NCI-H524 (cell line): ENCODE measurements at places on chromosomes 13 and 19.

- no peak for DNase-seq
These were observed 5.5 kb upstream of the MAMSTR start for GRCh38 chr19:48724796-48725753.

DNA sequence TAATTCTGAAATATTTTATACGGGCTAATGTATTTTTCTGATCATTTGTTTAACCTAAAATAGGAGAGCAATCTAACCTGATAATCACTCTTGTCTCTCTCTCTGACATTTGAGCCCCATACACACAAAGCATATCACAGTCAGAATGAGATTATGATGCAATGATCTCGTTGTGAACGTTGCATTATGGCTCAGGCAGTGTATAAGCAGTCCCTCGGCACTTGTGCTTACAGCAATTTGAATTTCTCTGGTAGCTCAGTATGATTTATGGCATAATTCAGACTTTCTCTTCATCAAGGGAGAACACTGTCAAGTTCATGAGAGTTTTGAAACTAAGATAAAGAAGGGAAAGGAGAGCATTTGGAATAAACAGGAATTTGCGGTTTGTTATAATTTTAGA is 256.1 kb downstream of the DACH1 start:
- DNase-seq: peak; percentile 73

GRCh38 chr19:41455936-41456335 is 13.0 kb downstream of the ERICH4 start:
- no peak for DNase-seq

- DNase-seq: no peak
These were observed 119.5 kb upstream of the MCF2L start for GRCh38 chr13:112849500-112849899.

GRCh38 chr13:26051657-26052311 is at the start of gene SHISA2:
Gene SHISA2, minus strand, starts transcription at chr13:26052016. Its CDS starts 1,041 bp downstream, at chr13:26050975.
- DNase-seq: peak; percentile 75

- DNase-seq: no peak
These were observed 11.6 kb downstream of the ZNF160 start for GRCh38 chr19:53091413-53092254.

GRCh38 chr13:44149821-44150220 is 223.8 kb upstream of the SERP2 start:
- no peak for DNase-seq

DNA sequence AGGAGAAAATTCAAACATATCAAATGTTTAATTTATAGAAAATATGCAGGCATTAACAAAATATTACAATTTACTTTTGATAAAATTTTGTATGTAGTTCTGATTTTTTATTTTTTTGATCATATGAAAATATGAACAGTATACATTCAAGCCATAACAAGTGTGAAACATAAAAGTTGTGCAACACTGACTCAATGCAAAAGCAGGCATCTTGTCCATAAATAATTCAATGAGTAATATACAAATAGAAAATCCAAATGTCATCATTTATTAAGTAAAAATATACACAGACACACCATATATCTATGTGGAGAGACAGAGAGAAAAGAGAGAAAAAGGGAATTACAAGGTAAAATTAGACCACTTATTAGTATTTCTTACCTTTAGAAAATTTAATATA is 1183.9 kb downstream of the SLITRK1 start:
- DNase-seq: no peak

DNA sequence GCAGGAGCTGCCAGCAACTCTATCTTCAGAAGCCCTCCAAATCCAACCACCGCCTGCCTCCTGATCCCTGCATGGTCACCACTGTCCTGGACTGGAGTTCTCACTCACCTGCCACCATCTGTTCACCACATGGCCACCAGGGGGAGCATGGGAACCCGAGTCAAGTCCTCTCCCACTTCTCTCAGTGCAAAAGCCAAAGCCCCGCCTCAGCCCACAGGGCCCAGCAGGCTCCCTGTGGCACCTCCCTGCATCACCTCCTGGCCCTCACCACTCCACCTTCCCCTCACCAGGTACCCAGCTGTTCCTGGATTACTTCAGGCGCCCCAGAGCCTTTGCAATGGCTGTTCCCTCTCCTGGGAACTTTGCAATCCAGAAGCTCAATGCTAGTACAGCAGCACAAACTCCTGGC is 5.3 kb downstream of the DHPS start:
- DNase-seq: peak; percentile 41

- no peak for DNase-seq
These were observed 5.2 kb upstream of the MLNR start for GRCh38 chr13:49214917-49215376.

GRCh38 chr19:48858984-48859710 is 9.3 kb downstream of the PLEKHA4 start:
- no peak for DNase-seq

DNA sequence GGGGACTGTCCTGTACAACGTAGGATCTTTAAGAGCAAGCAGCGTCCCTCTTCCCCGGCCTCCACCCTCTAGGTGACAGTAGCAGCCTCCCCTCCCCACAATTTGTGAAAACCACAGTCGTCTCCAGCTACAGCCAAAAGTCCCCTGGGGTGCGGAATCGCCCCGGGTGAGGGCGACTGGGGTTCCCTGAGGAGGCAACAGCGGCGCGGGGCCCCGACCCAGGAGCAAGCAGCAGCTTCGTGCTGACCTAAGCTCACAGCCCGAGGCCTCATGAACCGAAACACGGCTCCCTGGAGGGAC is 322 bp downstream of the ZNF558 start:
- no peak for DNase-seq

DNA sequence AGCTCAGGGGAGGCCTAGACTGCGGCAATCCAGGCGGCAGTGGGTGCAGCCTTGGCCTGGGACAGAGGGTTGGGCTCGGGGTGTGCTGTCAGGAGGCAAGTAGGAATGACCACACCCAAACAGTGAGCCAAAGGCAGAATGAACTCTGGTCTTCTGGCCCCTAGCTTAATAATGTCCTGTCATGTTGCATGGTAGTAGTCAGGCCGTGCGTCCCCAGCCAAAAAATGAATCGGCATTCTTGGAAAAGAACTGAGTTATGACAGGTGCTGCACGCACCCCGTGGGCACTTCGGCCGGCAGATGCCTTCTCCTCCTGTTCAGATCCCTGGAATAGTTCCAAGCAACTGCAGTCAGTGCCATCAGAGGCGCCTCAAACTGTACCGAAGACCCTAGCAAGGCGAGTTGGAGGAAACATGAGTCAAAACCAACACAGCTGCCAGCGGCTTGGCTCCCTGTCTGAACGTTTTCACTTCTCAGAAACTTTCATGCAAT is 55.9 kb downstream of the ATP7B start:
- DNase-seq: peak; percentile 22

DNA sequence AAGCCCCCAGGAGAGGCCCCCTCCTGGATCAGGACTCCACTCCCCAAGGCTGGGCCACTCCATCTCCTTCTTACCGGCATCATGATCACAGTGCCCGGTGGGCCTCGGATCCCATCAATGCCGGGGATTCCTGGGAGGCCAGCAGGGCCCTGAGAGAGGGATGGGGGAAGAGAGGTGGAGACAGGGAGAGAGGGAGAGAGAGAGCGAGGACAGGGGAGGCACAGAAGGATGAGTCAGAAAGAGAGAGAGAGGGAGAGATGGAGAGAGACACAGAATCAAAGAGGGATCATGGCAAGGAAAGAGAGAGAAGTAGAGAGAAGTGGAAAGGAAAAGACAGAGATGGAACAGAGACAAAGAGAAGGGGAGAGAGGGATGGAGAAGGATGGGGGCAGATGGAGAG is 13.8 kb downstream of the COL5A3 start:
- DNase-seq: no peak

- no peak for DNase-seq
These were observed 481.9 kb downstream of the GPC6 start for GRCh38 chr13:93708308-93709075.

DNA sequence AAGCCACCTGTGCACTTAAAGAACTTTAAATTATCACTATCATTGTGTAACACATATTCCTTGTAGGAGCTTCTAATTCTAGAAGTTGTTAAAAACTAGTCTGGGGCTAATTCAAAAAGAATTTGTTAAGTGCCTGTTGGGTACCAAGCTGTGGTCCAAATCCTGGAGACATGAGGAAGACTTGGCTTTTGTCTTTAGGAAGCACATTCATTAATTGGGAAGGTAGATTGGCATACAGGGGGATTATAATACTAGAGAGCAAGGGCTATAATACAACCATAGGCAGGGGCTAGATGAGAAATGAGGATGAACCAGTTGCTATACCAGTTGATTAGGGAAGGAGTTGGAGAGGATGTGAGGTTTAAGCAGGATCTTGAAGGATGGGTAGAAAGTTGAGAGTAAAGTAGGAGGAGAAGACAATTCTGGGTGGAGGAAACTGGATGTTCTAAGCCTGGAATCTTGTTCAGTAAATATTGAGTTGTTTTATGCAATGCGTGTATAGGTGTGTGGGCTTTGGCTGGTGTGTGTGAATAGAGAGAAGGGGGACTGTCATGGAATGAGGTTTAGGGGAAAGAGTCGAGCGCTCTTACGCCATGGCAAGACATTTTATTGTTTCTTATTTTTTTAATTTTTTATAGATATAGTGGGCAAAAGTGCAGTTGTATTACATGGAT is 350.1 kb downstream of the GPC5 start:
- no peak for DNase-seq

- no peak for DNase-seq
These were observed 273.8 kb downstream of the LHFPL6 start for GRCh38 chr13:39329182-39329639.

GRCh38 chr13:110853235-110853721 is 61.6 kb downstream of the ANKRD10 start:
- DNase-seq: no peak

GRCh38 chr19:34135054-34135800 is 37.1 kb upstream of the LSM14A start:
- no peak for DNase-seq

DNA sequence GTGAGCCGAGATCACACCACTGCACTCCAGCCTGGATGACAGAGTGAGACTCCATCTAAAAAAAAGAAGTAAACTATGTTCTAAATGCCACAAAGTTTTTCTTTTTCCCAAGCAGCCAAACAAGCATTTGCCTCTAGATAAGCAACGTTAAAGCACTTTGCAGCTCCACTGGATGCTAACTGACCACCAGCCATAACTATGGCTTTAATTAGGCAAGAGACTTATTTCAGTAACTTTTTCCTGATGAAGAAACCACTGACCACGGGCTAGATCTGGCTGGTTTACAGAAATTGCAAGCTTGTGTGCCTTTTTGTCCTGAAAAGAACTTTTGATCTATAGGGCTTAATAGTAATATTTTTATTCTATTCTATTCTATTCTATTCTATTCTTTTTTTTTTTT is 22.1 kb downstream of the CD70 start:
- no peak for DNase-seq

DNA sequence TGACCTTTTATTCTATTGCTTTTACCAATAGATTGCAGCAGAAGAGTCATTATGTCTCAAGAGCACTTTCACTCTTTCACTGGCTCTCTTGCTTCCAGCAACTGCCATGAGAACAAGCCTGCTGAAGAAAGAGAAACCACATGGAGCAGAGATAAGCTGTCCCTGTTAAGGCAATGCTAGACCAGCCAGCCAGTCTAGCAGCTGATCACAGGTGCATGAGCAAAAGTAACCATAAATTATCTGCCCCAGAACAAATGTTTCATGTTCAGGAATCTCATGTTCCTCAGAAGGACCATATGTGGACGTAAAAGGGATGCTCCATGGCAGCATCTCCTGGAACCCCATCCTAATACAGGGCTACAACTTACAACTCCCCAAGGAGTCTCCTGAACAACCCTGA is 20.4 kb upstream of the DCLK1 start:
- DNase-seq: no peak

DNA sequence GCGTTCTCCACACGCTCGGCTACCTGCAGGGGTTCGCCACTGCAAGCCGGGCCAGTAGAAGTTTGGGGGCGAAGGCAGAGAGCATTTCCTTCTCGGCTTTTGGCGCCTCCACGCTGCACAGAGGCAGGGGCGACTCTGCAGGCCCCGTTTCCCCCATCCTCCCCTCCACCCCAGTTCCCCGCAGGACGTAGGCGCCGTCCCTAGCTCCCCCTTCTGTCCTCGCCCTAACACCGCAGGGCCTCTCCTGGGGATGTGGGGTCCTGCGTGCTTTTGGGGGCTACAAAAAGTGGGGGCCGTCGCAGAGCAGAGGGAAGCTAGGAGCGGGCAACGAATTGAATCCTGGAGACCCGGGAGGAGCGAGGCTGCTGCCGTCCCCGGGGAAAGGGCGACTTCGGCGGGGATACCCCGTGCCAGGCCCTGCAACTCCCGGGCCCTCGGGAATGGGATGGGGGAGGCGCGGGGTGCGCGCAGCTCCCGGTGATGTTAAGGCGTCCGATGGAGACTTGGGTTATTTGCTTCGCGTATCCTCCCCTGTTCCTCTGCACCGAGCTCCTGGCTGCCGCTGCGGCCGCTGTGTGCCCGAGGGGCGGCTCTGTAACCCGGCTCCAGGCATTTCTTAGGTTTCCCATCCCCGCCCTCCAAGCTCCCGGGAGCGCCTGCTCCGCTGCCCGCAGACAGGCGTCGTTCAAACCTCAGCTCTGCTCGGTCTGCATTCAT is 255.9 kb upstream of the SOX21 start:
- no peak for DNase-seq

- DNase-seq: no peak
These were observed 198.8 kb downstream of the GPC6 start for GRCh38 chr13:93425411-93425810.

DNA sequence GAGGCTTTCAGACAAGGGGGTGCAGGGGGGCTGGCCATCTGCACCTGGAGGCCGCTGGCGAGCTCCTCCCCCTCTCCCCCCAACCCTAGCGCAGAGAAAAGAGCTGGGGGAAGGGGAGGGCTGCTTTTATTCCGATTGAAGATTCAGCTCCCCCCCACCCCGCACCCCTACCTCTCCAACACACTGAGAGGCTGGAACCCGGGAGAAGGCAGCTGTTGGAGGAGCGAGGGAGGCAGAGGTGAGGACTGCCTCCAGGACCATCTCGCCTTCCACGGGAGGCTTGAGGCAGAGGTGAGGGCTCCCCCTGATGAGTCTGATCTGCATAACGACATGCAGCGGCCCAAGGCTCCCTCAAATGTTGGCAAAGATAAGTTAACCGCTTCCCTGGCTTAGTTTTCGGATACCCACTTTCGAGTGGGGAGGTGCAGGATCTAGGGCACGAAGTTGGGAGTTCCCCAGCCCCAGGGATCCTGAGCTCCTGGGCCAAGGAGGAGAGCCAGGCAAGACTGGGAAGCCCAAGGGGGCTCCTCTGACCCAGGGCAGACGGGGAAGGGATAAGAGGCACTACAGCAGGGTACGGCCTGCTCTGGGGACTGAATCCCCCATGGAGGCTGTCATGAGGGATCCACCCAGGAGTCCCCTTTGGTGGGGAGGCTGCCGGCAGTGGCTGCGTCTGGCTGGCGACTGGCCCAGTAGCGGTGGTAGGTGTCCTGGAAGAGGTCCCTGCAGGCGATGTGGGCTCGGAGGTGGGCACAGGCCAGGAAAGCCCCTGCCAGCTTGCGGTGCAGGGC is 1.2 kb upstream of the NUMBL start:
- no peak for DNase-seq
